ENCODE measurements at places on chromosomes 3 and 15.

GRCh38 chr15:62781081-62781497 is 261.5 kb upstream of the TPM1 start:
- DNase-seq: no peak

GRCh38 chr15:87752250-87752951 is 504.1 kb downstream of the NTRK3 start:
- no peak for DNase-seq

GRCh38 chr3:53230041-53230621 is 25.7 kb downstream of the TKT start:
- DNase-seq: no peak

GRCh38 chr3:113495035-113495434 is 19.9 kb downstream of the SPICE1 start:
- DNase-seq: peak; percentile 19

DNA sequence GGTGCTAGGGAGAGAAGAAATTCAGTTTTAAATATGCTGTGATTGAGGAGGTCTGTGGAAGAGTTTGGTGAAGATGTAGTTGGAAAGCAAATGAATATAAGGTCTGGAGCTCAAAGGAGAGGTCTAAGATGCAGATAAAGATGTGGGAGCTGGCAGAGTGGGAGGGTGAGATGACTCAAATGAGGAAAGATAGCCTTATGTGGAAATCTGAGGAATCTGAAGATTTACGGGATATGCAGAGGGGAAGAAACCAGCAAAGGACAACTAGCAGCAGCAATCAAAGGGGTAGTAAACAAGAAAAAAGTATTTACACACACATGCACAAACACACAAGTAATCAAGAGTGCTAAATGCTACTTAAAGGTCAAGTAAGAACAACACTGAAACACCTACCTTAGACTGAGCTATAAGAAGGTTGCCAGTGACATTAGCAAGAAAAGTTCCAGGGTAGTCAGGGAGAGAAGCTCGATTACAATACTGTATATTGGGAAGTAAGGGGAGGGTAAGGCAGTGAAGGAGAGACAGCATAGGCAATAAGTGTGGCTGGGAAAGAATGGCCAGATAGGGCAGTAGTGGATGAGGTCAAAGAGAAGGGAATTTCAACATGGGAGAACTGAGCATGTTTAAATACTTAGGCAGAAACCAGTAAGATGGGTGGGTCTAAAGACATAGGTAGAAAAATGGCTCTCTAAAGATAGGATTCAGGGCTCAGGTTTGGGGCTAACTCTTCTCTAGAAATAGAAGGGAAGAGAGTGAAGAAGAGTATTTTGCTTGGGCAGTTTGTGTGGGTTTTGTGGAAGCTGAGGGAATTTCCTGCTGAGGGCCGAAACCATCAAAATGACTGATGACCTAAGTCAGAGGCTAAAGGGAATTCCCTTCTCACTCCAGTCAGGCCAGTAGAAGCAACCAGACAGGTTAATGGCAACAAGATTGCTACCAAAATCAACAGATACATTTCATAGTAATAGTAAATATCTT is 8.9 kb downstream of the CMTM6 start:
- DNase-seq: no peak

Data from endothelial cell (in vitro differentiated cells).